ENCODE measurements at places on chromosomes 3 and 15.

DNA sequence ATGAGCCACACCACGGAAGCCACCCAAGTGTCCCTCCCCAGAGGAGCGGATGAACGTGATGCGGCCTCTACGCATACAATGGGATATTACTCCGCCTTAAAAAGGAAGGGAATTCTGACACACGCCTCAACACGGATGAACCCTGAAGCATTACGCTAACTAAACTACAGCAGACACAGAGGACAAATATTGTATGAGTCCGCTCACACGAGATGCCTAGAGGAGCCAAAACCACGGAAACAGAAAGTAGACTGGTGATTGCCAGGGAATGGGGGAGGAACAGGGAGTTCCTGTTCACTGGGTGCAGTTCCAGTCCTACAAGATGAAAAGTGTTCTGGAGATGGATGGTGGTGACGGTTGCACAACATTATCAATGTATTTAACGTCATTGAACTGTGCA lies 32.7 kb downstream of the SRGAP3 start:
- DNase-seq = peak; percentile 16

- DNase-seq = no peak
These were observed 15.7 kb downstream of the RFT1 start for GRCh38 chr3:53114412-53115074.

- no peak for DNase-seq
These were observed 9.2 kb downstream of the TM4SF1 start for GRCh38 chr3:149368201-149368673.

DNA sequence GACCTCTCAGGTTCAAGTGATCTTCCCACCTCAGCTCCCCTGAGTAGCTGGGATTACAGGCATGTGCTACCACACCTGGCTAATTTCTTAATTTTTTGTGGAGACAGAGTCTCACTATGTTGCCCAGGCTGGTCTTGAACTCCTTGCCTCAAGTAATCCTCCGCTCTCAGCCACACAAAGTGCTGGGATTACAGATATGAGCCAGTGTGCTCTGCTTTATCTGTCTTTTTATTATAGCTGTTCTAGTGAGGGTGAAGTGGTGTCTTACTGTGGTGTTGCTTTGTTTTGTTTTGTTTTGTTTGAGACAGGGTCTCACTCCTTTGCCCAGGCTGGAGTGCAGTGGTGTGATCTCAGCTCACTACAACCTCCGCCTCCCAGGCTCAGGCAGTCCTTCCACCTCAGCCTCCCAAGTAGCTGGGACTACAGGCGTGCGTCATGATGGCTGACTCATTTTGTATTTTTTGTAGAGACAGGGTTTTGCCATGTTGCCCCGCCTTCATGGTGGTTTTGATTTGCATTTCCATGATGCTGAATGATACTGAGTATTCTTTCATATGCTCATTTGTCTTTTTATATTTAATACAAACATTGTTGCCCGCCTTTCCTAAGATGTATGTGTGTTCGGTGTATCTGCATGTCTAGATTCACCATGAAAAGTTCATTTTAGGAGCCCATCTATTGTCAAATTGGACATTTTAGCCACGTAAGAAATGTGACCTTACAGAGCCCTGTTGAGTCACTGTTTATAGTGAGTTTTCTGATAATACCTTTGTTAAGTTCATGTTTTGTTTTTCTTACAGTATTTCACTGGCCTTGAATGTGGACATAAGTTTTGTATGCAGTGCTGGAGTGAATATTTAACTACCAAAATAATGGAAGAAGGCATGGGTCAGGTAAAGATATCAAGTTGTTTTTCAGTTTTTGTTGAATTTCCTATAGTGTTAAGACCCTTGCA lies 80.6 kb downstream of the ARIH1 start:
- DNase-seq = peak; percentile 63

DNA sequence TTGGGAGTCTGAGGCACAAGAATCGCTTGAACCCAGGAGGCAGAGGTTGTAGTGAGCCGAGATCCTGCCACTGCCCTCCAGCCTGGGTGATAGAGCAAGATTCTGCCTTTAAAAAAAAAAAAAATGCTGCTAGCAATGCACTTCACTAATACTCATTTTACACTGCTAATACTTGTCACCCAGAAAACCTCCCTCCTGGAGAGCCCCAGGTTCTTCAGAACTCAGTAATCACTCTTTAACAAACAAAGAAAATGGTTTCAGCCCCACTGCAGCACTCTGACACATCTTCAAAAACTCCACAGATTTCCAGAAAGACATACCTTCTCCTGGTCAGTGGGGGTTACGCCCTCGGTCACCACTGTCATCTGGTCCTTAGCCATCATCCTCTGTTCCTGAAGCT lies 366.7 kb downstream of the SHQ1 start:
- no peak for DNase-seq
